ENCODE measurements at places on chromosomes 3 and 15. TPM values are rescaled to one million over a fixed set of nuclear protein-coding genes. Genes with fewer than 3 reads are reported as not detected.
A peak's percentile ranks its signal among the peaks of the same experiment; 100 is the strongest.

- H3K36me3 ChIP-seq, result no peaks in the 10 kb centered on the region
- DNase-seq, result no peak
- no peak overlapping the region for H3K27ac ChIP-seq
- no peaks in the 10 kb centered on the region for H3K4me1 ChIP-seq
- no peaks in the 10 kb centered on the region for H3K27me3 ChIP-seq
- no peak overlapping the region for H3K4me3 ChIP-seq
These were observed 217.0 kb downstream of the TLE3 start for GRCh38 chr15:69880571-69881301.

DNA sequence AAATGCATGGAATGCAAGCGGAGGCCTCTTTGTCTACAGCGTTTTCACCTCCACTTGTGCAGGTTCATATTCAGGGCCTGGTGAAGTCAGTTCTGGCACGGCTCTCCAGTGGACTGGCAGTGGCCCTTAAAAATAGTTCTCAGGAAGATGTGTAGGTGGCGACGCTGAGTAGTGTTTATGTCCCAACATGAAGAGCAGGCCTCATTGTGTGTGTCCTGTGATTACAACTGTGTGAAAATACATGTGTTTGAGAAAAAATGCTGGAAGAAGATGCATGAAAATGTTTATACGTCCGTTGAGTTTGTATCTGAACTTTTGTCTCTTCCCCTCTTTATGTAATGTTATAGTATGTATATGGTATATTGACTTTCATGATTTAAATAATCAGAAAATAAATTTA, 7.2 kb downstream of the LIPC start:
- no peak overlapping the region for H3K27ac ChIP-seq
- H3K4me1 ChIP-seq, result no peaks in the 10 kb centered on the region
- H3K4me3 ChIP-seq, result no peak overlapping the region
- peak; percentile 59 for DNase-seq

DNA sequence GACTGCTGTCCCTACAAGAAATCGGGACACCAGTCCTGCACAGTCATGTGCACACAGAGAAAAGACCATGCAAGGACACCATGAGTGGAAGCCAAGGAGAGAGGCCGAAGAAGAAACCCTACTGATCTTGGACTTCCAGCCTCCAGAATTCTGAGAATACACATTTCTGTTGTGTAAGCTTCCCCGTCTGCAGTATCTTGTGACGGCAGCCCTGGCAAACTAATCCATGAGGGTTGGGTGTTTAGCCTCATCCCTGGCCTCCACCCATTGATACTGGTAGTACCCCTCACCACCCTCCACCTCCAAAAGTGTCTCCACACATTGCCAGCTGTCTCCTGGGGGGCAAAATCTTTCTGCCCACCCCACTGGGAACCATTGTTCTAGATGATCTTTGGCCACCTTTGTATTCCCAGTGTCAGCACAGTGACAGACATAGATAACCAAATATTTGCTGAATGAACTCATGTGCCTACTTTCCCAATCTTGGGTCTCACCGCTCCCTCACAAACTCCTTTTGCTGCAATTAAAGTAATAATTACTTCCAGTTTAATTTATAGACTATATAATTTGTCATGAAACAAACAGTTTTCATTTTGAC, 83.8 kb downstream of the RAD18 start:
- no peaks in the 10 kb centered on the region for H3K27me3 ChIP-seq
- H3K36me3 ChIP-seq, result peaks cover 6% of the 10 kb centered on the region
- no peaks in the 10 kb centered on the region for H3K4me1 ChIP-seq
- H3K4me3 ChIP-seq, result no peak overlapping the region
- no peak for DNase-seq

- H3K4me3 ChIP-seq, result no peak overlapping the region
- no peak overlapping the region for H3K27ac ChIP-seq
- peak; percentile 7 for DNase-seq
- peaks cover 44% of the 10 kb centered on the region for H3K36me3 ChIP-seq
- no peaks in the 10 kb centered on the region for H3K27me3 ChIP-seq
These were observed 112.3 kb downstream of the NR1I2 start for GRCh38 chr3:119894195-119894594.

DNA sequence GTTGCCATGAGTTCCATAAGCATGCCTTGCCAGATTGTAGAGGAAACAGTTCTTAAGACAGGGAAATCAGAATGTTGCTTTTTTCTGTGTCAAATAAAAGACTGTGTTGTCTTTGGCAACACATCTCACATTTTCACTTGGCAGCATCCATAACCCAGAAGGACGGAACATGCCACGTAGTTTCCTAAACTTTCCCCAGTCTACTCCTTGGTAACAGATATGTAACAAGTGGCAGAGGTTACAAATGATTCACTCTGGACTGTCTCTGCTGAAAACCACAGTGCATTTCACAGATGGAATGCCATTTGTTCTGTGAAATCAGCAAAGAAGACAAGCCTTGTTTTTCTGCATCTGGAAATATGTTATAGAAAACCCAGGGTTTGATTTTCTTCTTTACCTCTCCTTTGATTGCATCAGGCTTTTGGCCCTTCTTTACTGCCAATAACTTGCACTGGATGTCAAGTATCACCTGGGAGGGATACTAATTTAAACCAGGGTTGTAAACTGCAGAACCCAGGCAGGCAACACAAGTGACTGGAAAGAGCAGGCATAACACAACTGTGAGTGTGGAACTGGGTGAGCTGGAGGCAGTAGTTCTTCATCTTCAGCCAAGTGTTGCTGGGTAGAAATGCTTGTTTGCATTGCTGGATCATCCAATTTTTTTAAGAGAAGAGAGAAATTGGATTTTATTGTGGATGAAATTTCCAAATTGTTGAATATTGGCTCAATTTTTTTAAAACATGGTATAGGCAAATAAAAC, 124.4 kb upstream of the FOXB1 start:
- H3K36me3 ChIP-seq, result no peaks in the 10 kb centered on the region
- H3K27ac ChIP-seq, result no peak overlapping the region
- no peak overlapping the region for H3K4me3 ChIP-seq
- H3K4me1 ChIP-seq, result no peaks in the 10 kb centered on the region

- no peaks in the 10 kb centered on the region for H3K36me3 ChIP-seq
- H3K4me3 ChIP-seq, result no peak overlapping the region
- no peak overlapping the region for H3K27ac ChIP-seq
- peak; percentile 47 for DNase-seq
- H3K4me1 ChIP-seq, result peaks cover 16% of the 10 kb centered on the region
These were observed 61.1 kb upstream of the GCNT3 start for GRCh38 chr15:59550530-59550929.

GRCh38 chr3:93994056-93994455, 14.1 kb downstream of the ARL13B start:
- H3K27ac ChIP-seq, result no peak overlapping the region
- H3K36me3 ChIP-seq, result no peaks in the 10 kb centered on the region
- no peaks in the 10 kb centered on the region for H3K4me1 ChIP-seq
- DNase-seq, result no peak
- H3K4me3 ChIP-seq, result no peak overlapping the region
- H3K27me3 ChIP-seq, result no peaks in the 10 kb centered on the region

GRCh38 chr15:83323296-83323711, 38.8 kb upstream of the BNC1 start:
- H3K4me1 ChIP-seq, result no peaks in the 10 kb centered on the region
- no peaks in the 10 kb centered on the region for H3K36me3 ChIP-seq
- no peak for DNase-seq
- no peaks in the 10 kb centered on the region for H3K27me3 ChIP-seq
- no peak overlapping the region for H3K4me3 ChIP-seq
- H3K27ac ChIP-seq, result no peak overlapping the region

DNA sequence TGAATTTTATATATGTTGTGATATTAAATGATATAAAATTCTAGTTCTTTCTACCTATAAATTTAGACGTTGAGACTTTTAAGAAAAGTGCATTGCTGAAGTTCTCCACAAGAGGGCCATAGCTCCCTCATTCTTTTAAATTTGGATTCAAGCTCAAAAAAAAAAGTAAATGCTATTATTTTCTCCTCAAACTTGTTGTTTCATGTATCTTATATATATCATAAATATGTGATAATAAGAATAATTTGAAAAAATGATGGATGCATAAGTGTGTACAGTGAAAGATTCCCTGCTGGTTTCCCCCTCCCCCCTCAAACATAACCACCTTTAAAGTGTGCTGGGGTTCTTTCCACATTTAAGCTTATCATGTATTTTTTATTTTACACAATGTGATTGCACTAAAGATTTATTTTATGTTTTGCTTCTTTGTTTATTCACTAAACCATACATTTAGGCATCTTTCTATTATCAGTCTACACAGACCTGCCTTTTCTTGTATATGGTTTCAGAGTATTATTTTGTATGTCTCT, 769.4 kb upstream of the GOLIM4 start:
- H3K4me3 ChIP-seq, result no peak overlapping the region
- no peak overlapping the region for H3K27ac ChIP-seq
- H3K4me1 ChIP-seq, result no peaks in the 10 kb centered on the region
- no peaks in the 10 kb centered on the region for H3K36me3 ChIP-seq
- DNase-seq, result no peak

DNA sequence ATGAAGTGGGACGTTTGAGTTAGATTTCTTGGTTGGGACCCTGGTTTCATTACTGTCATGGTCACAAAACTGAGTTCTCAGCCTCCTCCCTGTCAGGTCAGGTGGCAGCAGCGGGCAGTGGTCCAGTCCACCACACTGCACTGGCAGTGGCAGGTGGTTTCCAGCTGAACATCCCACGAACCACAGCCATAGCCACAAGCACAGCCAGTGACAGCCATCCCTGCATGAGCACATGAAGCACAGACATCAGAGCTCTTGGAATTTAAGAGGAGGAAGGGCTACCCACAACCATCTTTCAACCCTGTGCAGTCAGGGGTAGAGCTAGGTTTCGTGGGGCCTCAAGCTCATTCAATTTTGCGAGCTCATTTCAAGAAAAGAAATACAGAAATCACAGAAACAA, 1.5 kb downstream of the RETNLB start:
- H3K4me1 ChIP-seq, result no peaks in the 10 kb centered on the region
- H3K4me3 ChIP-seq, result no peak overlapping the region
- no peaks in the 10 kb centered on the region for H3K36me3 ChIP-seq
- DNase-seq, result no peak
- H3K27me3 ChIP-seq, result no peaks in the 10 kb centered on the region

GRCh38 chr3:127899766-127900165, 15.3 kb upstream of the KBTBD12 start:
- no peak for DNase-seq
- H3K27me3 ChIP-seq, result no peaks in the 10 kb centered on the region
- peaks cover 14% of the 10 kb centered on the region for H3K4me1 ChIP-seq
- no peaks in the 10 kb centered on the region for H3K36me3 ChIP-seq
- no peak overlapping the region for H3K4me3 ChIP-seq

DNA sequence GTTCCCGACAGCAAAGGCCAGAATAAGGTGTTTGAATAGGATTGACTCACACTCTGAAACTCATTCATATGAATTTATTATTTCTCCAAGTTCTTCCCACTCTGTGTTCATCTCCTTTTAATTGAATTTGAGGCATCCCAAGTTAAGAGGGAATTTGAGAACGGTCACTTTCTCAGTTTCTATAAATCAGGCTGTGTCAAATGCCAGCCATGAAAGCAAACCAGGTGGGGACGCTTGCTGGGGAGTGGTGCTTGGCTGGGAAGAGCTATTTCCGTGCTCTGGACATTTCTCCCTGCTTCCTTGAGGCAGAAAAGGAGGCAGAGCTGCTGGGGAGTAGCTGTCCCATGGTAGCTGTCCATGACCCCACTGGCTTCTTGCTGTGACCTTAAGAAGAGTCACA, 116.6 kb downstream of the FBN1 start:
- H3K36me3 ChIP-seq, result no peaks in the 10 kb centered on the region
- no peak overlapping the region for H3K27ac ChIP-seq
- H3K4me1 ChIP-seq, result no peaks in the 10 kb centered on the region
- H3K4me3 ChIP-seq, result no peak overlapping the region
- DNase-seq, result no peak
- H3K27me3 ChIP-seq, result no peaks in the 10 kb centered on the region

GRCh38 chr15:56598991-56599390, 134.1 kb upstream of the MNS1 start:
- H3K27ac ChIP-seq, result no peak overlapping the region
- DNase-seq, result no peak
- H3K4me3 ChIP-seq, result no peak overlapping the region
- no peaks in the 10 kb centered on the region for H3K36me3 ChIP-seq
- no peaks in the 10 kb centered on the region for H3K4me1 ChIP-seq

- peak overlapping the region; percentile 60 for H3K4me3 ChIP-seq
- peaks cover 4% of the 10 kb centered on the region for H3K36me3 ChIP-seq
- H3K27me3 ChIP-seq, result no peaks in the 10 kb centered on the region
- H3K4me1 ChIP-seq, result peaks cover 73% of the 10 kb centered on the region
These were observed 1.8 kb upstream of the ZSCAN2 start for GRCh38 chr15:84598993-84599392.

GRCh38 chr15:78437107-78437761, 782 bp upstream of the IREB2 start:
- no peak for DNase-seq
- peak overlapping the region; percentile 86 for H3K27ac ChIP-seq
- H3K27me3 ChIP-seq, result no peaks in the 10 kb centered on the region

DNA sequence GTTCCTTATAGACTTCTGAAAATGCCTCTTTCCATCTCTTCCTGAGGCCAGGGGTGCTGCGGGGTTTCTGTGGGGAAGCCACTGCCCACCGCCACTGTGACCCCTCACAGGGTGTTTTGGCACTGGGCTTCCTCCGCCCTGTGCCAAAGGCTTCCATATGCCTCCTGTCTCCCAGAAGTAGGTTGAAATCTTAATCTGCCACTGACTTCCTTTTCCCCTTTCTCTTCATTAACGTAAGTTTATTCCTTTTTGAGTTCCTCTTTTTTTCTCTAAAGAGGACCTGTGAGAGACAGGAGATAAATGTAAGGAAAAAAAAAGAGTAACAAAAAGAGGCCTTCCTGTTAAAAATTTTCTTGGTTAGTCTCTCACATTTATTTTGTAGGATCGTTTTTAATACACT, 220.5 kb downstream of the CTNNB1 start:
- no peak overlapping the region for H3K4me3 ChIP-seq
- DNase-seq, result peak; percentile 10
- peaks cover 4% of the 10 kb centered on the region for H3K4me1 ChIP-seq
- no peaks in the 10 kb centered on the region for H3K27me3 ChIP-seq
- H3K27ac ChIP-seq, result no peak overlapping the region

- H3K36me3 ChIP-seq, result no peaks in the 10 kb centered on the region
- no peaks in the 10 kb centered on the region for H3K27me3 ChIP-seq
- no peaks in the 10 kb centered on the region for H3K4me1 ChIP-seq
- no peak overlapping the region for H3K27ac ChIP-seq
These were observed 218.2 kb downstream of the DPH6 start for GRCh38 chr15:35327789-35328188.

Gene IP6K1
- polyA plus RNA-seq, result 15.8 TPM

Gene A4GNT
- polyA plus RNA-seq, result not detected

Gene CCR8
- polyA plus RNA-seq, result not detected

DNA sequence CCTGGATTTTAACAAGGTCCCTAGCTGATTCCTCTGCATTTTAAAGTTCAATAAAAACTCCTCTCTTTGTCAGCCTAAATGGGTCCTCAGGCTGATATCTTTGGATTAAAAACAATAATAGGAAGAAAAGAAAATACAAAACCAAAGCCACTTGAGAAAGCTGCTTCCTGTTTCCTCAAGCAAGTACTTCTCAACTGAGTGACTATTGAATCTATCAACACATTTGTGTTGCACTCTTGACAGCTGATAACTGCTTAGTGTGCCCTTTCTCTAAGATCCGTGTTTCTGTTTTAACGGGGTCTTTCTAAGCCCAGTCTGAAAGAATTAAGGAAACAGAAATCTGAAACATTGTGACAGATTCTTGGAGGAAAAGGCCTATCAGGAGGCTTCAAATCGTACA, 410.7 kb downstream of the GRM7 start:
- no peaks in the 10 kb centered on the region for H3K27me3 ChIP-seq
- H3K36me3 ChIP-seq, result no peaks in the 10 kb centered on the region

All from CD14-positive monocyte (primary cell).